Omental fat pad (tissue), 4 donors: ENCODE measurements at places on chromosomes 2 and 18. TPM values are rescaled to one million over a fixed set of nuclear protein-coding genes. Genes with fewer than 3 reads are reported as not detected.

Gene LYG2
- not detected for total RNA-seq

Gene NYAP2
- not detected for total RNA-seq

Gene PSMA8
- total RNA-seq: not detected

Gene MPV17
- 66.1 TPM for total RNA-seq

Gene CYS1
- total RNA-seq: 0.84 TPM

Gene VSNL1
- not detected for total RNA-seq

DNA sequence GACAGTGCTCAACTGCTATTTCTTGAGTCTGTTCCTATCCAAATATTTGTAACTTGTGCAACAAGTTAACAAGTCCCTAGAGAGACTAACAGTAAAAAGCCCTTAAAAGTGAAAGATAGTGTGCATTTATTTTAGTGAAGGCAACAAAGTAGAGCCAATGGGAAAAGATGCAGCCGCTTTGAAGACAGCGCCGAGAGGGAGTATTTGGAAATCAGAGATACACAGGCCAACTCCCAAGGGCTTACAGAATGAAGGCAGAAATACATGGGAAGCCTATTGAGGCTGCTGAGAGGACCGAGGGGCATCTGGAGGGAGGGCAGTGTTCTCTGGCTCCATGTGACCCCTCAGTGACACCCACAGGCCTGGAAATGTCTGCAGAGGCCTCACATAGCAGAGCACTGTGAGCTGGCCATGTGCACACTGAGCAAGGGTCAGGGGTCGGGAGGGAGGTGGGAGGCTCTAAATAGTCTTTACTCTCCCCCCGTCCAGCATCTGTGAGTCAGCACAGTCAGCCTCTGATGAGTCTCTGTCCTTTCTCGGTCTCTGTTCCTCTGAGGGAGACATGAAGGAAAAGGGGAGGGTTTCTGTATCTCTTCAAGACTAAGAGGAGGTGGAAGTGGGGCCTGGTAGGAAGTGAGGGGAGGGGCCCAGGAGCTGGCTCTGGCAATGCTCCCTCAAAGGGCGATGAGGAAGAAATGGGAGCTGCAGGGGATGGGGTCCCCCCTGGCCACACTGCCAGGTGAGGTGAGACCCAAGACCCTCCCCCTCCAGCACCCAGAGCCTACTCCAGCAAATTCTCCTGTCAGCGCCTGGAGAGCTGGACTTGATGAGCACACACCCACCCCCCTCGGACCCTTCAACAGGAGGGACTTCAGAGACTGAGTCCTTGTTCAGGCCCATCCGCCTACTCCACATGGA lies 133.6 kb downstream of the SP3 start:
- DNase-seq: peak; percentile 37

- DNase-seq: no peak
Measured at GRCh38 chr2:120787822-120788700, 52.4 kb downstream of the GLI2 start.

DNA sequence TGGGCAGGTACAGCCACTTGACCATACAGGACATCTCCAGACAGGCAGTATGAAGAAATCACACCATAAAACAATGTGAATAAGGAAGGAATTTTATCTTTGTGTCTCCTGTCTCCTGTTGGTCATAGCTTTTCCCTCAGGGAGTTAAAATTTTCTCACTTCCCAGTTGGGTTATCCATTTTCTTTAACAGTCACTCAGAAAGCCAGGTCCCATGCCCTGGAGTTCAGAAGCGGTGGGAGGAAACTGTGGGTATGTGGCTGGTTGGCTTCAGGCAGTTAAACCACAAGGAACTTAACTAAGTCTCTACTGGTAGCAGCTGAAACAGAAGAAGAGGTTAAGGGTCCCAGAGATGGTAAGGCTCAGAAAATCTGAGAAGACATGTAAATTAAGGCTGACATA lies 6.5 kb upstream of the SMAD2 start:
- no peak for DNase-seq
